HuH-7.5 (cell line): ENCODE measurements at places on chromosomes 2 and 18.

DNA sequence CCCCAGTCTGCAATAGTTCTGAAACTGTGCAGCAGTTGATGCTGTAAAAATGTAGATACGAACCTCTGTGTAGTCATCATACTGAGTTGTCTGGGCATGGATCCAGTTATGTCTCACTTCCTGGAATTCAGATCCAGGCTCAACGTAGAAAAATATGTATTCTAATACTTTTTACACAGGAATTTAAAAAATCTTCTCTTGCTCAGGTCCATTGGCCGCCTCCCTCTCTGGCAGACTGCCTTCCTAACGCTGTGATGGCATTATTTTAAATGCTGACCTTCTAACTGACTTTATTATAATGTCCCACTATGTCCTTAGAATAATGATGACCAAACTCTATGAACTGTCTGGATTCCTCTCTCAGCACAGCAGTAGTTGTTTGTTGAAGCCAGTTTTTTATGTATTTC, 119.6 kb downstream of the FEZ2 start:
- no peak for DNase-seq

GRCh38 chr18:54791657-54792056, 36.6 kb upstream of the RAB27B start:
- DNase-seq: no peak

- no peak for DNase-seq
These were observed 122.8 kb downstream of the OSBPL1A start for GRCh38 chr18:24274837-24275236.

GRCh38 chr2:65354773-65355172, 77.6 kb downstream of the SPRED2 start:
- DNase-seq: no peak

GRCh38 chr2:67322353-67323001, 74.7 kb upstream of the ETAA1 start:
- peak; percentile 24 for DNase-seq
